Fibroblast of the conjunctiva (primary cell): ENCODE measurements at places on chromosomes 6 and 20.
A peak's percentile ranks its signal among the peaks of the same experiment; 100 is the strongest.

DNA sequence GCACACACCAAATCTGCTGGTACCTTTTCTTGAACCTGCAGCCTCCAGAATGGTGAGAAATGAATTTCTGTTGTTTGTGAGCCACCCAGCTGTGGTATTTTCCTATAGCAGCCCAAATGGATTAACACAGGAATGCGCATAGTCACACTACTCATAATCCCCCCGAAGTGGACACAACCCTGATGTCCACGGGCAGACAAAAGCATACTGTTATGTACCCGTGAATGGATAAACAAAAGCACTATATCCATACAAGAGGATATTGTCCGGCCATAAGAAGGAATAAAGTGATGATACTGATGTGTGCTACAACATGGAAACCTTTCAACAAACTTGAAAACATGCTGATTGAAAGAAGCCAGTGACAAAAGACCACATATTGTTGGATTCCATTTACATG is 25.1 kb upstream of the RPP40 start:
- DNase-seq, result no peak

DNA sequence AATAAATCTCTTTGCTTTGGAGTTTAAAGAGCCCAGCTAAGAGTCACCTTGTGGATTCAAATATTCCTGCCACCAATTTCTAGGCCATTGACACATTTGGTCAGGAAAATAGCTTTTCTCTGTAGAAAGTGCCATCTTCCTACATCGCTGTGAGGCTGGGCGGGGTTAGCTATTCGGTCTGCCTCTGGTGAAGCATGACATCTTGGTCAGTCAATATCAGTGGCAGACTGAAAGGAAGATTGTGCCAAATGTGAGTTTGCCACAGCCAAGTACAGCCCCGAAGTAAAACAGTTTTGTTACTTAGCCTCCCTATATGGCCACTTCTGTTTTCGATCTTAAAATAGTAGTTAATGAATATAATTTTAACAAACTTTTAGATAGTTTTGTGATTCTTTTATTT is 65.5 kb upstream of the FABP7 start:
- no peak for DNase-seq

DNA sequence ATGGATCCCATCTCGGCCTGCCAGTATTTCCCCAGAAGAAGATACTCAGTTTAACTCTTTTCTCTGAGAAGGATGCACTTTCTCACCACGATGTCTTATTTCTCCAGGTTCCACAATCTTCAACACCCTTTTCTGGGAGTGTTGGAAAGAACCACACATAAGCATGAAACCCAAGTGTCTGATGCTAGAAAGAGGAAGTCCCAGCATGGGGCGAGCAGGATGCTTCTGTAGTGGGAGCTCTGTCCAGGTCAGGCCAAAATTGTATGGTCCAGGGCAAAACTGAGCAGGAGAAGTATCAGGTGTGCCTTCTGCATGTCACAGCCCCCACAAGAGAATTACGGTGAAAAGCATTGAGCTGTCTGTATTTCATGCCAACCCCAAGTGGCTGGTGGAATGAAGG is 11.0 kb downstream of the TREM1 start:
- DNase-seq, result no peak

DNA sequence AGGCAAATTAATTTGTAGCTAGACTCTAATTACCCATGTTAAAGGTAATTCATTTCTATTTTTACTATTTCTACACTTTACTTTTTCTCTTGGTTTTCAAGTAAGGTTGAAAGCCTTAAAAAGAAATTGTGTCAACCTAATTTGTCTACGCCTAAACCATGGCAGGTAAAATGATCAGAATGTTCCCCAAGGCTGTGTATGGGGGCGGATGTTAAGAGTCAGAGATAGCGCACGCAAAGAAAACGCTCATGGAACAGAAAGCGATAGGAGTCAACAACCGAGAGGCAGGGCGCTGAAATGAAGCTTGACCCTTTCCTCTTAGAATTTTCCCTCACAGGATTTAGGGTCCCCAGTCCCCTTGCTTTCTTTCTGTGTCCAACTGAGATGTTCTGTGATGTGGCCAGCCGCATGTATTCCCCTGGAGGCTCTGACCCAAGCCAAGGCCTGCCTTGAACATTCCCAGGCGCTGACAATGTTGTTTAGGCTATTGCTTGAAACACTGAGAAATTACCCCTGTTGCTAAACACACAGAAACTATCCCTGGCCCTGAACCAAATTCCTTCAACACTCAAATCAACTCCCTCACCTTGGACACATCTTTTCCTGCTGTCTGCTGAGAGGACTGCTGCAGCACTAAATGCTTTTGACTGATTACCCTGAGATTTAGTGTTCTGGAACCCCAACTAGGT is 10.9 kb downstream of the PSMB1 start:
- no peak for DNase-seq

- no peak for DNase-seq
These were observed 659 bp downstream of the TAF4 start for GRCh38 chr20:62064770-62065673.

DNA sequence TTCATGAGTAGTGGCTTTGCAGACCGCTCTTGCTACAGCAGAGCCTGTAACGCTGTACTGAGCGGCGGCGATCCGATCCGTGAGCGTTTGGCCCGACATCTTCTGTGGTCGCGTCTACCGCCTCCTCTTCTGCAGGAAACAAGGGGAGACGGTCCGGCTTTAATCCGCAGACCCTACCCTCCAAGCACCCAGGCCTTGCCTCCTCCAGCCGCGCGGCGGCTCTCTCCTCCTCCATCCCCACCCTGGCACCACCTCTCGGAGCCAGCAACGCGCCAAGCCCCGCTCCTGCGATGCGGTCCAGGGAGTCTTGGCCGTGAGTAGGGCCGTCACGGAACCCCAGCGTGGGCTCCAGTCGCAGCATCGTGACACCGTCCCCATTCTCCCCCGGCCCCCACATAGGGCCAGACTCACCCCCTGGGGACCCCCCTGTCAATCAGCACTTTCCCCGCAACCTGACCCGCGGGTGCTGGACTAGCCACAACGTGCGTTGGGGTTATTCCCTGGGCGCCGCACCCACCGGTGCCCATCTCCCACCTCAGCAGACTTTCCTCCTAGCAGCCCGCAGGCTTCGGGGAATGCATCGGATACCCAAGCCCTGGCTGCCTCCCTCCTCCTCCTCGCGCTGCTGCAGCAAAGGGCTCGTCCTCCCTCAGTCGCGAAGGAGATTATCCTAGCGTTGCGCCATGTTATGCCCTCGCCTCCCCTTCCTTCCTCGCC is 914 bp downstream of the SNAP91 start:
- DNase-seq, result no peak

GRCh38 chr6:22219925-22220324 is 76.9 kb downstream of the PRL start:
- DNase-seq, result peak; percentile 1
